Fibroblast of lung (primary cell): ENCODE measurements at places on chromosomes 13 and 19. TPM values are rescaled to one million over a fixed set of nuclear protein-coding genes. Genes with fewer than 3 reads are reported as not detected.

DNA sequence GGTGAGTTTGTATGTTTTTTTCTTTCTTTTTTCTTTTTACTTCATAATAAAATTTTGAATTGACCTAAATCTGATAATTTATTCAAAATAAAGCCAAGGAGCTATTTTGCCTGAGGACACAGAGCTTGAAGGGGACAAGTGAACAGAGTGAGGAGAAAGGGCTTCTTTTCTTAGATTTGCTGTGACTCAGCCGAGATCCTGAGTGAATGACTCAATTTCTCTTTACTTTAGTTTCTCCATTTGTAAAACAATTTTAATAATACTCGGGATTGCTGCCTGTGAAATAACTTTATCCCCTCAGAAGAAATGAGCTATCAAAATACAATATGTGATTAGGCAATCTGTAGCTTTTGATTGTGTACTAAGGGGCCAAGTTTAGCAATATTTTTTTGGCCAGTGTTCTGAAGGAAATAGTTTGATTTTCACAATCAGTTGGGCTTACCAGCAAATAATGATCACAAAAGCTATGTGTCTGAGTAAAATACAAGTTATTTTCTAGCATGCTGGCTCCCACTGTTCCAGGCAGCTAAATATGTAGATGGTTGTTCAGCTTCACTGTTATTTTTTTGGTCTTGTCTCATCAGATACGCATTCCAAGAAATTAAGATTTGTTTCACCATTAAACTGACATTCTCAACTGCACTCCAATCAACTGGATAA is 437.5 kb downstream of the FGF9 start:
- no peaks in the 10 kb centered on the region for H3K27me3 ChIP-seq
- DNase-seq, result peak; percentile 66
- no peak overlapping the region for H3K27ac ChIP-seq
- no peak overlapping the region for H3K4me3 ChIP-seq
- no peaks in the 10 kb centered on the region for H3K36me3 ChIP-seq
- no peaks in the 10 kb centered on the region for H3K4me1 ChIP-seq

- no peak overlapping the region for H3K27ac ChIP-seq
- no peak for DNase-seq
- no peak overlapping the region for H3K4me3 ChIP-seq
- H3K27me3 ChIP-seq, result peaks cover 2% of the 10 kb centered on the region
- no peaks in the 10 kb centered on the region for H3K36me3 ChIP-seq
Observed at GRCh38 chr13:30376426-30377311, 45.6 kb upstream of the UBE2L5 start.

DNA sequence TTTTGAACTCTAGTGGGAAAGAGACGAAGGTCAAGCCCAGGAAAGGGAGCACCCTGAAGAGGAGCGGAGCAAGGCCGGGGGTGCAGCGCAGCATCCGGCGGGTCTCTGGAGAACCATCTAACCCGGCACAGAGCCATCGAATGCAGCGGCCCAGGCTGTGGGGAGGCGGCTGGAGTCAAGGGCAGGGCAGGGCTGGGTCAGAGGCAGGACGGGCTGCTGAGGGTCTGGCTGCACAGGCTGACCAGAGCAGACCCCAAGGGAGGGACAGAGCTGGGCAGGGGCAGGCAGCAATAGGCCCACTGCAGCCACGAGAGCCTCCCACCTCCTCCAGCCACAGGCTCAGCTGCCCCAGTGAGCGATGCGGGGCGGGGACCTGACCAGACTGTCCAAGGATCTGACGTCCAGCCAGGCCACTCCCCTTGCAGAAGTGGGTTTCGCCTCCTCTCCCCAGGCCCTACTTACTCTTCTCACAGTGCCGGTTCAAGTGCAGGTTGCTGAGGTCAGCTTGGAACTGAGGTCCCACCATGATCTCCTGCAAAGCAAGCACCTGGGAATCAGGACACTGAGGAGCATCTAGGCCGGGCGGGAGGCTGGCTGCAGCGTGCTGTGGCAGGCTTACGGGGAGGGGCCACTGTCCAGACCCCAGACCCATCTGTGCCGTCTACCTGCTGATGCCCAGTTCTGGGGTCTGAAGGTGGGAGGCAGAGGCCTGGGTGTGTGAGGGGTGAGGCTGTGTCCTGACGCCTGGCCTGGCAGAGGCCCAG is 19.2 kb downstream of the MIER2 start:
- no peak overlapping the region for H3K4me3 ChIP-seq
- no peaks in the 10 kb centered on the region for H3K27me3 ChIP-seq
- H3K4me1 ChIP-seq, result no peaks in the 10 kb centered on the region
- DNase-seq, result no peak
- peaks cover 52% of the 10 kb centered on the region for H3K36me3 ChIP-seq
- H3K27ac ChIP-seq, result no peak overlapping the region

- no peak overlapping the region for H3K27ac ChIP-seq
- peaks cover 8% of the 10 kb centered on the region for H3K27me3 ChIP-seq
Observed at GRCh38 chr13:51303063-51303552, 36.4 kb upstream of the SERPINE3 start.

The ZNF69 gene
- 1.7 and 2.2 TPM in 2 replicates for polyA plus RNA-seq

The SELENOV gene
- not detected in 2 replicates for polyA plus RNA-seq
